Activated B cell treated with CpG ODN at 0.5 μM for 24 hours (primary cell): ENCODE measurements at places on chromosomes 1 and 21.
A peak's percentile ranks its signal among the peaks of the same experiment; 100 is the strongest.

GRCh38 chr1:178652506-178653490 lies 72.2 kb upstream of the RALGPS2 start:
- no peak overlapping the region for H3K4me3 ChIP-seq
- no peaks in the 10 kb centered on the region for H3K36me3 ChIP-seq
- H3K4me1 ChIP-seq = peaks cover 64% of the 10 kb centered on the region
- H3K27me3 ChIP-seq = no peaks in the 10 kb centered on the region
- DNase-seq = no peak

GRCh38 chr1:178548108-178548507 lies 35.2 kb downstream of the TEX35 start:
- H3K4me3 ChIP-seq = no peak overlapping the region
- no peak for DNase-seq
- H3K27me3 ChIP-seq = no peaks in the 10 kb centered on the region
- H3K36me3 ChIP-seq = peaks cover 86% of the 10 kb centered on the region

- H3K4me3 ChIP-seq = no peak overlapping the region
- H3K36me3 ChIP-seq = no peaks in the 10 kb centered on the region
- no peaks in the 10 kb centered on the region for H3K4me1 ChIP-seq
- no peak for DNase-seq
These were observed 1158.6 kb downstream of the PLA2G4A start for GRCh38 chr1:187987236-187987776.

DNA sequence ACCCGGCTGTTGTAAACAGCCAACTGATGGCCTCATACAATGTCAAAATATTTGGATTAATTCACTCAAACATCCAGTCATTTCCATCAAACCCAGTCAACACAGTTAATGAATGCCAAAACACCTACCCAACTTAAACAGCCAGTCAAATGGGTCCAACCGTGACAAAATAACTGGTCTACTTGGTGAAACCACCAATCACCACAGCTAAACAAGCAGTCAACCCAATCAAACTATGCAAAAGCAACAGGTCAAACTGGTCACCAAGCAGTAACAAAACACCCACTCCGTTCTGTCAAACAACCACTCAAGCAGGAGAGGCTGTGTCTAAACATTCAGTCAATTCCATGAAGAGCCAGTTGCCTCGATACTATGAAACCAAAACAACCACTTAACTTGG lies 119.2 kb downstream of the FOXD2 start:
- H3K36me3 ChIP-seq = no peaks in the 10 kb centered on the region
- no peak for DNase-seq
- no peak overlapping the region for H3K27ac ChIP-seq
- no peak overlapping the region for H3K4me3 ChIP-seq

DNA sequence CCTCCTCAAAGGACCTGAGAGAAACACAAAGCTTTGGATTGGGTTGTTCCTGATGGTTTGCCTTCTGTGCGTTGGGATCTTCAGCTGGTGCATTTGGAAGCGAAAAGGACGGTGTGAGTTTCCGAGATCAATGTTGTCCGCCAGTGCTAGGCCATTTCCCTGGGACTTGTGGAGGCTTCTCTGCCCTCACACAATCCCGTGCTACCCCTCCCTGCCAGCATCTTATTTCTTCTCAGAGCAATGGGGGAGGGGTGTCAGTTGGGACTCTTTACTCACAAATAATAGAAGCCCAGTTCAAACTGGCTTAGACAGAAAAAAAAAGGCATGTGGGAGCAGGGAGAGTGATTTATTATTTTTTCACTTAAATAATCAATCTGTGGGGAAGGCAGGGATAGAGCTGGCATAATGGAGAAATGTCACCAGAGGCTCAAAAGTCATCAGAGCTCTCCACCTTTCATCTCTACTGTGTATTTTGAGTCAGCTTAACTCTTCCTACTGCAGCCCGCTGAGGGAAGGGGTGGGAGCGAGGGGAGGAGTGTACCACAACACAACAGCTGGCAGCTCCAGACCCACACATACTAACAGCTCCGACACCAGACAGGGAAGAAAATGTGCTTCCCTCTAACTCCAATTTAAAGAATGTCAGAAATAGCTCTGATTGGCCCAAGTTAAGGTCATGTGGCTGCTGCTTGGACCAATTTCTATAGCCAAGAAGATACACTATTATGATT lies 22.4 kb downstream of the LY9 start:
- peaks cover 3% of the 10 kb centered on the region for H3K4me1 ChIP-seq
- H3K4me3 ChIP-seq = no peak overlapping the region
- H3K27ac ChIP-seq = peak overlapping the region; percentile 65
- no peaks in the 10 kb centered on the region for H3K27me3 ChIP-seq

GRCh38 chr1:169892176-169892926 lies 1.3 kb downstream of the SCYL3 start:
- peak overlapping the region; percentile 65 for H3K27ac ChIP-seq
- peak overlapping the region; percentile 88 for H3K4me3 ChIP-seq
